ENCODE measurements at places on chromosomes 12 and 14. TPM values are rescaled to one million over a fixed set of nuclear protein-coding genes. Genes with fewer than 3 reads are reported as not detected.

The DHRS2 gene
- total RNA-seq: not detected

The BICDL1 gene
- not detected for total RNA-seq

The HRK gene
- not detected for total RNA-seq

The ADCY6 gene
- total RNA-seq: 34.9 TPM

The SMIM41 gene
- total RNA-seq: 0.24 TPM

The MIPOL1 gene
- total RNA-seq: 10.1 TPM

The FGF6 gene
- total RNA-seq: not detected

The NR1H4 gene
- not detected for total RNA-seq

The SRGAP1 gene
- 23.7 TPM for total RNA-seq

The PRB2 gene
- not detected for total RNA-seq

The E2F7 gene
- total RNA-seq: 0.97 TPM

The SPRING1 gene
- 33.8 TPM for total RNA-seq

The IL22 gene
- not detected for total RNA-seq

The MGP gene
- not detected for total RNA-seq

The KRT72 gene
- total RNA-seq: not detected

The EFS gene
- total RNA-seq: 28.9 TPM

The RIC8B gene
- total RNA-seq: 14.8 TPM

The ACYP1 gene
- 9.9 TPM for total RNA-seq

The ANKS1B gene
- 3.5 TPM for total RNA-seq

The FAM161B gene
- 6.0 TPM for total RNA-seq

Measured in hair follicle dermal papilla cell (primary cell).